ENCODE measurements at places on chromosomes 2 and 18.
A peak's percentile ranks its signal among the peaks of the same experiment; 100 is the strongest.

- no peak for DNase-seq
Observed at GRCh38 chr18:50356036-50356945, 18.6 kb upstream of the SKA1 start.

DNA sequence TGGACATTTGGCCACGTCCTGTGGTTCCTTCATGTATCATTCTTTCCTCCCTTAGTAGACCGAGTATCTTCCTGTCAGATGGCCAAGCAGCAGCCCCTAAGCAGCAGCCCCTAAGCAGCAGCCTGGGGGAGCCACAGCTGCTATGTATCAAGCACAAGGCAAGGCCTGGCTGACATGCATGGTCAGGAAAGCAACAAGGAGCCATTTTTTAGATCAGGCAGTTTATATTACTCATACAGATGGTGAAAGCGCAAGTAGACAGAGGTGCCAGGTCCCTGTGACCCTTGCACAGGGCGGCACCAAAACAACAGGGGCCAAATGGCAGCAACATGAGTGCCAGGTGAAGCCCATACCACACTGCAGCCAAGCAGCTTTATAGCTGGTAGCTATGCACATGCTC, 22.1 kb downstream of the CHCHD5 start:
- no peak for DNase-seq

DNA sequence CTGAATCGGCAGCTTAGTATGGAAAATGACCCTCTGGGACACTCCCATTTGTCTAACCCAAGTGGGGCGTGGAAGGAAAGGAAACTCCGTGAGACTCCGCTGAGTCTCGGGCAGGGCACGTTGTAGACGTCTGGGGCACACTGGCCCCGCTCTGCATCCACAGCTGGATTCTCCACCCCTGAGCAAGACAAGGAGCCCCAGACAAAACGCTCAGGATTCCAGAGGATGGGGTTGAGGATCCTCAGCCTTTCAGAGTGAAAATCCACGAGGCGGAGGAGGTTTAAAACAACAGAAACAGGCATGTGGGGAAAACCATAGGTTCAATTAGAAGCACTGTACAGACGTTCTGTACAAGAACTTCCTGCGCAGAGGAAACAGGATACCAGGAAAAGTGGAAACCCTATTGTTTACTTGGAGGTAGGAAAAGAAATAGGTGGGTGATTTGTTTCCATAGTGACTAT, 124.9 kb upstream of the ZNF236 start:
- DNase-seq, result no peak

DNA sequence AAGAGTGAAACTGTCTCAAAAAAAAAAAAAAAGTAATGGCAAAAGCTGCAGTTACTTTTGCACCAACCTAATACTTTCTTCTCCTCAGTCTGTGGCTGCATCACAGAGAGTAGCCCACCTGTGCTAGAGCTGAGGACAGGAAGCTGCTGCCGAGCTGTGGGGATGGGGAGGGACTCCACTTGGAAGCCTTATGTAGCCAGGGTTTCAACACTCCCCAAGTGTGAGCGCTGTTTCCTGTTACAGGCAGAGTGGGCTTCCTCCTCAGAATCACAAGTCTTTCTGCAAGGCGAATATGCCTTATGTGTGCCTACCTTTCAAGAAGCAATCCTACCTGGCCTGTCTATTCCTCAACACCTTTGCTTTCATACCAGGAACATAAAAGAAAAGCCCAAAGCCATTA, 36.3 kb upstream of the CYP27C1 start:
- DNase-seq, result no peak

GRCh38 chr2:5666798-5667197, 25.4 kb upstream of the SOX11 start:
- DNase-seq, result no peak

DNA sequence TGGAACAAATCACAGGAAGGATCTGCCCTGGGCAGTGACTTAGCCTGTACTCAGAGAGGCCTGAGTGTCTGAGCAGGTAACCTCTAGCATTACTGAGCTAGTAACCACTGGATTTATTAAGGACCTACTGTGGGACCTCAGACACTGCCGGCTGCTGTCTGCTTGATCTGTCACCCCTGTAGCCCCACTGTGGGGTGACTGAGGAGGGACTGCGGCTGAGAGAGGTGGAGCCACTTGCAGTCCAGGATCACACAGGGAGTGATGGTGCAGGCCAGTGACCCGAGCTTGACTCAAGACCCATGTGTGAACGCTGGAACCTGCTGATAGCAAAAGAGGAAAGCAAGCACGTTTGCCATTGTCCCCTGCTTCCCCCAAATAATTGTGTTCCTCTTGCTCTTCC, 15.6 kb downstream of the CHMP1B start:
- no peak for DNase-seq

GRCh38 chr2:118423776-118424175, 335.5 kb downstream of the INSIG2 start:
- no peak for DNase-seq

DNA sequence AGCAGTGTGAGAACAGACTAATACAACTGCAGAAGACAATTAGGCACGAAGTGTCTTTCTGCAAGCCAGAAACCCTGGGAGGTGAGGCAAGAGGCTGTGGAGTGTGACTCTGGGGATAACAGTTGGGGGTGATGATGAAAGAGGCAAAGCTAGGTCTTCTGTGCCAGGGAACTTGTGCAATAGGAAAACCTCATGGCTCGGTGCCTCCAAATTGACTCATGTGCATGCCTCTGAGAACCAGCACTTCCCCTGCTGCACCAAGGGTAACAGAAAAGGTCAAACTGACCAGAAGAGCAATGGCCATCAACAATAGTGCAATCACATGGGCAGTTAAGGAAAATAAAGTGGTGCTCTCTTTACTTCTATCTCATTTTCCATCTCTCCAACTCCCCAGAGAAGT, 136.4 kb downstream of the SCG2 start:
- DNase-seq, result peak; percentile 96

GRCh38 chr18:9594823-9595596, 19.3 kb downstream of the PPP4R1 start:
- DNase-seq, result no peak

DNA sequence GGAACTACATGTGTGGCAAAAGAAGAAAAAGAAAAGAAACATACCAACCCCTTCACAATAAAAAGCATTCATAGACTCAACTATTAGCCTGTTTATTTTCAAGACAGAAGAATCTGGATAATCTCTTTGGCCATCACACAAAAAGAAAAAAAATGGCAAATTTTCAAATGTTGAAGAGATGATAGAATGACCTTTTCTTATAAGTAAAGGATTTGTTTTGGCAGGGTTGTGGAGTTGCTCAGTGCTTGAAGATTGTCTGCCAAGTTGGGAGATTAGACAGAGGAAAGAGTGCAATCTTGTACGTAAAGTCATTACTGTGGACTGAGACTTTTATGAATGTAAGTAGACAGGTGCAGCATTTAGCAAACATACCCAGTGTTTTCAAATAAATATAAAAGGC, 18.5 kb upstream of the FAM171B start:
- DNase-seq, result no peak

Measured in AG09309 (cell line).